ENCODE measurements at places on chromosomes 2 and 18.

DNA sequence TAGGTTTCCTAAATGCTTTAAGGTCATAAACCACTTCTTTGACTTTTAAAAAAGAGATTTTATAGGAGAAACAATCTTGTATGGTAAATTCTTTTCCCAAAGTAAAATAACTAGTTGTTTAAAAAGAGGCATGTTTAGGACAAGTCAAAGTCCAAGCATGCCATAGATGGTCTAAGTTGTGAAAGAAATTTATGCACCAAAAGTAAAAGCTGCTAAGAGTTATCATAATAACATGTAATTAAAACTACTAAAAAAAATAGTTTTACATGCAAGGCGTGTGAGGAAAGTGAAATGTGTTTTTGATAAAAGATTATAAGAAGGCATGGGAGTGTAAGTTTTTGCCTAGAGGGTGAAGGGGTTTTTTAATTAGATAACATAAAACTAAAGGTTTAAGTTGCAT lies 22.5 kb downstream of the FAM210A start:
- DNase-seq, result no peak

DNA sequence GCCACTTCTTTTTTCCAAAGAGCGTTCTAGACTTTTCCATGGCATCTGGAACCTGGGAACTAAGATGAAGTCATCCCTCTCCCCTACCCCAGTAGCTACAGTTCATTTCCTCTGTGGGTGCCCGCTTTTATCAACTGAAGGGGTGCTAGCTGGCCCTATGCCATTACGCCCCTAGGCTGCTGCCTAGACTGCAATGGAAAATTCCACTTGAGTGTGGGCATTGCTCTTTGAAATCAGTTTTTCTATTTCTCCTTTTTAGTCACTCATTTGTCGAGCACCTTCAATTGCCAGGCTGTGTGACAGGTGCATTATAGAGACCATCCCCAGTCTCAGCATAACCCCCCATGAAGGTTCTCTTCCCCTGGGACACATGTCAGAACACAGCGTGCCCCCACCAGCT lies 7.3 kb downstream of the TEX51 start:
- no peak for DNase-seq

GRCh38 chr2:138201286-138201685 lies 237.0 kb downstream of the HNMT start:
- no peak for DNase-seq

DNA sequence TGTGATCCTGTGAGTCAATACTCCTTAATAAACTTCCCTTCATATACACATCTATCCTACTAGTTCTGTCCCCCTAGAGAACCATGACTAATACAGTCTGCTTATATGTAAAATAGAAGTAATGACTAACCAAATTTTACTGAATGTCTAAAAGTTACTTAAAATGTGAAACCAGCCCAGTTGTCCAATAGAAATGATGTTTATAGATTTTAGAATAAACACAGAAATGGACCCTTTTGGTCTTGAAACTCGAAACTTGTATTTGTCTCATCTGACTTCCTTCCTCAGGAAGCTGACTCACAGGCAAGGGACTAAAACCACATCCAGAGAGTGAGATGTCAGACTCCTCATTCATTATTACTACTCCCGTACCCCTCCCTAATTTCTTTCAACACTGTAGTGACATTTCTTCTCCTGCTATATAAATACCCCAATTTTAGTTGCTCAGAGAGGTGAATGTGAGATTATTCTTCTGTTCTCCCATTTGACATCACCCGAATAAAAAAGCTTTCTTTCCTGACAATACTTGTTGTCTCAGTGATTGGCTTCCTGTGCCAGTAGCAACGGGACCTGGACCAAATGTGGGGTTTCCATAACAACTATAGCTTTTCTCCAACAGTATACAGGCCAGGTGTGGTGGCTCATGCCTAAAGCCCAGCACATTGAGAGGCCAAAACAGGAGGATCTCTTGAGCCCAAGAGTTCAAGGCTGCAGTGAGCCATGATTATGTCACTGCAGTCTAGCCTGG lies 486.0 kb downstream of the ERBB4 start:
- no peak for DNase-seq

- no peak for DNase-seq
Observed at GRCh38 chr2:189350540-189351209, 90.6 kb upstream of the WDR75 start.

DNA sequence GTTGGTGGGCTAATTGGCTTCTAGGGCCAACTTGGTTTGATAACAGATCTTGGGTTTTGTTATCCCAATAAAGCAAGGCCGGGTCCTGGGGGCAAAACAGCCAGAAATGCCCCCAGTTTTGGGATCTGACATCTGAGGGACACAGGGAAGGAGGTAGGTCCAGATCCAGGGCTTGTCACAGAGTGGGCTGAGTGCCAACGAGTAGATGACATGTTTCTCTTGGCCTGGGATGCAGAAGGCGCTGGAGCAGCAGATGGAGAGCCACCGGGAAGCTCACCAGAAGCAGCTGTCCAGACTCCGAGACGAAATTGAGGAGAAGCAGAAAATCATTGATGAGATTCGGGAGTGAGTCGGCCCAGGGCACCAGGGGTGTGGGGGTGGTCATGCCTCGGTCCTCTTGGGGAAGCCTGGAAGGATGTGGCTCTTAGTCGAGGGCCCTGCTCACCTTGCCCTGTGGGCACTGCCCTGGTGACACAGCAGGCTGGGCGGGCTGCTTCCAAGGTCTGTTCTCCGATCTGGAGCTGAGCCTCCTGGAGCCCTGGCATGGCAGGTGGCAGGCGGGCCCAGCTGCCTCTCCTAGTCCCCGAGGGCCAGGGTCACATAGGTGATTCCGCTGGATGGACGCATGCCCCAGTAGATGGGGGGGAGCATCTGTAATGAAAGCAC lies 40.2 kb upstream of the LYPD6B start:
- DNase-seq, result no peak

GRCh38 chr2:68234405-68234804 lies 17.9 kb downstream of the PPP3R1 start:
- no peak for DNase-seq

DNA sequence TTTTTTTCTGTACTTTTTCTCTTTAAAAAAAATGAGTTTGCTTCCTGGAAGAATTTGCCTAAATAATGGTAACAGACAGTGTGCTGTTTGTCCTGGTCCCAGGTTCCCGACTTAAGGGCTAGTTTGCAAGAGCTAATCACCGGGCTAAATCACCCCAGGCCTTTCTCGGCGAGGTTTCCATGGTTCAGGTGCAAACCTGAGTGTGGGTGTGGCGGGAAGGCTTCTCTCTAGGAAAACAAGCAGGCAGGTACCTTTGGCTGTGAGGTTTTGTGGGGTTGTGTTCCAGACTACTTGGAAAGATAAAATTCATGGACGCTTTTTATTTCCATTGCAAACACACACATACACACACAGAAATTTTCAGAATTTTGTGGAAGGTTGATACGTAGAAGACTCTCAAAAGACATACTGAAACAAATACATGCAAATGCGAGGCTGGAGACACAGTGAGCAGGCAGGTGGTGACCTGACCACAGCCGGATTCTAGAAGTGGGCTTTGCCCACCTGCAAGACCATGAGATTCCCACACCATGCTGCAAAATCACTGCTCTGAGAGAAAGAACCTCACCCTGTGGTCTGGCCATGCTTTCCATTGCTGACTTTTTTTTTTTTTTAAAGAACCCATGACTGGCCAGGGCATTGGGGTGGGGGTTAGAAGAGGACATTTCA lies 815 bp downstream of the CNDP1 start:
- no peak for DNase-seq

DNA sequence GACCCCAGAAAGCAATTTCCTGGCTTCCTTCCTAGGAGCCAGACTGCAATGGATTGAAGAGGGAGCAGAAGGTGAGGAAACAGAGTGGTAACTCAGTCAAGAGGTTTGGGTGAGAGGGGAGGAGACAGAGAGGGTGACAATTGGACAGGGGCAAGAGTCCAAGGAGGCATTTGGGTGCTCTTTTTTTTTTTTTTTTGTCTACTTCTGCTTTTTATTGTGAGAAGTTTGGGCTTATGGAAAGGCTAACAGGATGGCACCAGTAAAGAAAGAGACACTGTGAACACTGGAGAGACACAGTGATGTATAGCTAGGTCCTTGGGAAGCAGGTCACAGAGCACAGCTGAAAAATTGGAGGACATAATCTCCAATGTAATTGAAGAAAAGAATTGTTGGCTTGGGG lies 25.0 kb downstream of the CYBRD1 start:
- no peak for DNase-seq

GRCh38 chr2:166068981-166069380 lies 58.8 kb downstream of the SCN1A start:
- no peak for DNase-seq

- DNase-seq, result no peak
Observed at GRCh38 chr2:17429130-17429529, 89.1 kb downstream of the RAD51AP2 start.

Data from NCI-H748 treated with DMSO at 0.1 percent for 48 hours (cell line).